OCI-LY7 (cell line): ENCODE measurements at places on chromosomes 7 and 10. TPM values are rescaled to one million over a fixed set of nuclear protein-coding genes. Genes with fewer than 3 reads are reported as not detected.

The CWF19L1 gene
- total RNA-seq: 48.6 and 51.0 TPM in 2 replicates

The CNTNAP2 gene
- 0.41 TPM in 1 of 2 replicates, not detected in the other for total RNA-seq

The CDH23 gene
- 8.1 and 9.9 TPM in 2 replicates for total RNA-seq

The TMUB1 gene
- total RNA-seq: 53.2 and 59.6 TPM in 2 replicates

The ETV1 gene
- not detected in 2 replicates for total RNA-seq

The ABHD11 gene
- 27.5 and 30.5 TPM in 2 replicates for total RNA-seq

The CDHR3 gene
- total RNA-seq: 0.30 and 0.42 TPM in 2 replicates
